CD4-positive, alpha-beta T cell treated with Interleukin-17A for 4 hours (primary cell): ENCODE measurements at places on chromosomes 7 and 10.

GRCh38 chr7:35825974-35826373, 25.1 kb downstream of the SEPTIN7 start:
- no peak for DNase-seq

GRCh38 chr10:91036807-91037411, 116.0 kb upstream of the ANKRD1 start:
- no peak for DNase-seq

- DNase-seq: no peak
Observed at GRCh38 chr7:121871188-121871587, 1.8 kb upstream of the PTPRZ1 start.

DNA sequence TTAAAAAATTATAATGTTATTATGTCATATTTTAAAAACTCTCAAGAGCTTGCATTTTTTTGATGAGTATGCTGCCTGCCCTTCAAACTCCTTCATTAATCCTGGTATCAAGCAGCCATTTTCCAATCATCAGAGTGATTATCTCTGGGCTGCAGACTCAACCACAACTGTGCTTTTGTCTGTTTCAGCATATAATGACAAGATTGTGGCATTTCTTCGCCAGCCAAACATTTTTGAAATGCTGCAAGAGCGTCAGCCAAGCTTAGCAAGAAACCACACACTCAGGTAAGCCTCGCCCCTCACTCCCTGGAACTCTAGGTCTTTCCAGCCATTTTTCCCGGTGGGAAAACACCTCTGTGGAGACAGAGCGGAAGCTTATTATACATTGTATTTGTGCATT, 90.0 kb upstream of the STK17A start:
- DNase-seq: no peak

DNA sequence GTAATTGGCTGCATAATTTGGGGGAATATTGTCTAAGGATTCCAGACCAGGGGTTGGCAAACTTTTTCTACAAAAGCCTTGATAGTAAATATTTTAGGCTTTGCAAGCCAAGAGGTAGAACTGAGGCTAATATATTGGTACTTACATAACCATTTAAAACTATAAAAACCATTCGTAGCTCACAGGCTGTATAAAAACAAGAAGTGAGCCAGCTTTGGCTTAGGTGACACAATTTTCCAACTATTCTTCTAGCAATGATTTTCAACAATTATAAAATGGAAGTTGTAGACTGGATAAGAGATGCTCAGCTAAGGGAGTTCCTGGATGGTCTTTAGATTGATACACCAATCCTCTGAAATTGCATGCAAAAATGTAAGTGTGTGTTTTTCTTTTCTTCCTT, 1.4 kb downstream of the GPR141 start:
- DNase-seq: no peak

GRCh38 chr7:107057474-107057833, 12.9 kb downstream of the PRKAR2B start:
- no peak for DNase-seq

- no peak for DNase-seq
Observed at GRCh38 chr10:97650726-97651125, 10.3 kb downstream of the PI4K2A start.

- DNase-seq: no peak
Observed at GRCh38 chr7:64685741-64686140, 19.8 kb downstream of the ZNF107 start.

DNA sequence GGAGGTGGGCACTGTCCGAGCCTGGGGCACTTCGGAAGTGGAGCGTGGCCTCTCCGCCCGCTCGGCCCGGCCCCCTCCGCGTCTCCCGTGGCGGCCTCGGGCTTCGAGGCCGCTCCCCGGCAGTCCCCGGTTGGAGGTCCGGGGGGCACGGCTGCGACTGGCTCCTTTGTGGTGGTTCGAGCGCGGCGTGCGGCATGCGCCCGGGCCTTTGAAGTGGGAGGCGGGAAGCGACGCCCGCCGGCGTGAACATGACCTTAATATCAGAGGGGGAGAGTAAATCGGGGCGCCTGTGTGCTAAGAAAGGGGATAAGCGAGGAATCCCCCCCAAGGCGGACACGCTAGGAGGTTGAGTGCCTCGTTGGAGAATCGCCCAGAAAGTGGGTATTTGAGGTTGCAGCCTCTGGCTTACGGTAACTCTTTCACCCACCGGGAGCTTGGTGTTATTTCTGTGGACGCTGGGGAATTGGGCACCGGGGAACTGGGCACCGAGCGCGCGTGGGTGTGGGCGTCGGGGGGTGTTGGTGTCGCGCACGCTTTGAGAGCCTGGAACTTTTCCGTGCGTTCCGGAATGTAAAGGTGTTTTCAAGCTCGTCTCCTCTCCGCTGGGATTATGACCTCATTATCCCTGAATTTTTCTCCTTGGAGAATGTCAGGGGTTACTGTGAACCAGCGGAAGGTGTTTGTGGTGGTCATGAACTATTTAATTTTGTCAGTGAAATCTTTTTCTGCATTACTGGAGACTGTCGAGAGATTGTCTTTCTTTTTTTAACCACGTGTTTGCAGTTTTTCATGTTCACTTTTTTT, 660 bp downstream of the SUV39H2 start:
- peak; percentile 43 for DNase-seq

DNA sequence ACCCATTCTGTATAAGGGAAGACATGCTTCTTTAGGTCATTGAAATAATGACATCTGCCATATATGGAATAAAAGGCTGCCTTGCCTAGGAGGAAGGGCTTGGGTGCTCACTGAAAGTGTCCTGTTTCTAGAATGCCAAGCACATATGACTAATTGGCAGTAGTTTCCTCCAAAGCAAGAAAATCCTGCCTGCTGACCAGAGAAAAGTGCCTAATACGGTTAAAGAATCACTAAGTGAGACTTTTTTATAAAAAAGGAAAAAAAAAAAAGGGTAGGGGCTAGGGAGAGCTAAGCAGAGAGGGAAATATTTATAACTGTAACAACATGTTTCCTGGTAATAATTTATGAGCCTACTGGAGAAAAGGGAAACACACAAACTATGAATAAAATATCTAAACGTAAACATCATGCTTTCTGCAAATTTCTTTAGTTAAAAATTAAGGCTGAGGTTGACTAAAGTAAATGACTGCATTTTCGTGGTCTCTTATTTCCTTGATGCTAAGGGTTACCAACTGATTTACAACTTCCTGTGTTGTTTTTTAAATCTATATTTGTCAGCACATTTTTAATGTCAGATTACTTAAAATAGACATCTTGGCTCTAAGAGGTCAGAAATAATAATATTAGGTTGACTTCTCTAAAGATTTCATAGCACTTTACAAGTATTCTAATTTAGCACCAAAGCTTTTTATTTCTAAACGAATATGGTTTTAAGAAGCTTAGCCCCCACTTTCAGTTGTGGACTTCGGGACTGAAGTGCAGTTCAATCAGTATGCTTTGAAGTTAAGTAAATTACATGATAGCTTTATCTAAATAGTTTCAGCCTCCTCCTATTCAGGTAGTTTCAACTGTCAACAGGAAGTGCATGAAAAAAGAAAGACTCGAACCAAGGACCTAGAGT, 89.6 kb downstream of the CABCOCO1 start:
- no peak for DNase-seq

DNA sequence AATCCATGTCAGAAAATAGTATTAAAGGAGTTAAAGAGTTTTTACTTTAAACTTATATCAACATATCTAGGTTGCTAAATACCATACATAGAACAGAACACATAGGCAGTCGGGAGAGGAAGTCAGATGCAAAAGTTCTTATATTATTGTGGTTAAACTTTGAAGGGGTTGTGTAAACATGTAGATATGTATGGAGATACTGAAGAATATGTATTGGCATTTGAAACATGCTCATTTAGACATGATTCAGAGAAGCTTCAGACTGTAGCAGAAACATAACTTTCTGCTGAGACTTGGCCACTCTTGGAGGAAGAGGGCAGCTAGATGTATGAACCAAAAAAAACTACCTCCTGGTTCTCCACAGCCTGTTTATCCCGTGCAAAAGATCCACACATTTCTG, 103.5 kb upstream of the FERD3L start:
- DNase-seq: no peak

DNA sequence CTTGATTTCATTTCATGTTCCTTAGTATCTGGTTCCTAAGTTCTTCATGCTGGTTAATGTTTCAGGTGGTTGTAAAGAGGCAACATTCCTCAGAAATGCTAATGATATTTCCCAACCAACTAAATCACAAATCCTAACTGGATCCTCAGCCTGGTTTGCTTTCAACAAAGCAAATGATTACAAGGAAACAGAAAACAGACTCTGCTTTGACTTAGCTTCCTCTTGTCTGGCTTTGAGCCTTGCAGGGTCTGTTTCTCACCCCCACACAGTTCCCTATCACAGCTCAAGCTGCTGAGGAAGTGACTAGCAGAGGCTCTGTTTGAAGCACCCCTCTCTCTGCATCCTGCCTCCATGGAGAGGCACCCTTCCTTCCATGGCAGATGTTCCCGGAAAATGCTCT, 130.2 kb upstream of the CTTNBP2 start:
- no peak for DNase-seq

GRCh38 chr10:102776779-102777456, 33.2 kb downstream of the WBP1L start:
- DNase-seq: peak; percentile 19

DNA sequence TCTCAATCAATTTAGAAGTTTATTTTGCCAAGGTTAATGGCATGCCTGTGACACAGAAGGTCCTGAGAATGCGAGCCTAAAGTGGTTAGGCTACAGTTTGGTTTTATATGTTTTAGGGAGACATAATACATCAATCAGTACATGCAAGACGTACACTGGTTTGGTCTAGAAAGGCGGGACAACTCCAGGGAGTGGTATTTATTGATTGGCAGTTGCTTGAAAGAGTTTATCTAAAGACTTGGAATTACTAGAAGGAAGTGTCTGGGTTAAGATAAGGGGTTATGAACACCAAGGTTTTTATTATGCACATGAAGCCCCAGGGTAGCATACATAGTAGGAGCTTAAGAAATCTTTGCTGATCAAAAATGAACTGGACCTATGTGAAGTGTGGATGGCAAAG, 21.5 kb downstream of the NPVF start:
- DNase-seq: no peak

- DNase-seq: no peak
Observed at GRCh38 chr10:120719333-120719732, 131.8 kb upstream of the WDR11 start.

DNA sequence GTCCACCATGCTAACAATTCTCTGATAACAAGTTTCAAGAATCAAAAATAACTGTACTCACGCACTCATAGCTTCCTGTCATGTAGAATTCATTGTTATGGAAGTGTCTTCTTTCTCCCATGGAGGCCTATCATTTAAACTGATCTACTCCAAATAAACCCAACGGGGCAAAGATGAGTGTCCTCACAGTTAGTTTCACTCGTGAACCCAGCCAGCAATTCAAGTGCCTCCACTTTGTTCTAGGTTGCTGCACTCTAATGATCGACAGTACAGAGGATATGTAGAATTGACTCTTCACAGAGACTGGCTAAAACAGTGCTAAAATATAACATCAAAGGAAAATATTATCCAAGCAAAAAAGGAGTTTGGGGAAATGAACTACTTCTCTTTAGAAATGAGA, 111.4 kb downstream of the LRRN3 start:
- no peak for DNase-seq

DNA sequence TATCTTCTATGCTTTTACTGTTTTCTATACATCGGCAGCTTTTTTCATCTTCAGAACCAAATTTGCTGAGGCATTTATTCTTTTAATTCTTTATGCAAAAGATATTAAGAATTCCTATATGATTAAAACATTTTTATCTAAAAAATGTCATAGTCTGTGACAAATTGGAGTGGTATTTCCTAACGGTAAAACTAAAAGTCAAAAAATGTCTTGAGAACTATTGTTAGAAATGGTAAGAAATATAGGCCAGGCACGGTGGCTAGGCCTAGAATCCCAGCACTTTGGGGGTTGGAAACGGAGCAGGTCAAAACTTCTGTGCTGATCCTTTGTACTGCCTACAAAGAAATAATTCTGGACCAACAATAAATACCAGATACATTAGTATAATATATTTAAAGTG, 57.7 kb upstream of the PRR15 start:
- no peak for DNase-seq

DNA sequence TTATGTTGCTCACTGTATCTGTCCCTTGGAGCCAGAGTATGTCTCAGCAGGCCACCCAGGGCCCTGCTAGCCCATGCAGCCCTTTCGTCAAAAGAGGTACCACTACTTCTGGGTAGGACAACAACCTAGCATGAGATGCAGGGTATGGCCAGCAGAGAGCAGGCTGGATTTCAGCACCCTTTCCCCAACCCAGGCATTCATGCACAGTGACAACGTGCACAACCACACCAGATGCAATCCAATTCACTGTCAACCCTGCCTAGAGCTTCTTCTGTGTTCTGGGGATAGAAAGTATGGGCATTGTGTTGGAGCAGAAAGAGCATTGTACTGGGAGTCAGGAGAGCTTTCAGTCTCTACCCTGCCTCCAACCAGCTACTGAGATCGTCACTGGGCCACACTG, 37.9 kb downstream of the JAZF1 start:
- no peak for DNase-seq

- DNase-seq: no peak
Observed at GRCh38 chr10:78155722-78156121, 122.1 kb downstream of the RPS24 start.

- no peak for DNase-seq
Observed at GRCh38 chr7:42227541-42227935, 9.5 kb downstream of the GLI3 start.

- DNase-seq: peak; percentile 24
Observed at GRCh38 chr7:30322271-30323005, 38.0 kb downstream of the ZNRF2 start.

- peak; percentile 45 for DNase-seq
Observed at GRCh38 chr7:158394936-158395335, 192.7 kb downstream of the PTPRN2 start.
